ENCODE measurements at places on chromosomes 16 and 17.

- no peak for DNase-seq
These were observed 3.7 kb downstream of the DUSP14 start for GRCh38 chr17:37493249-37494027.

- DNase-seq = no peak
These were observed 13.7 kb upstream of the WIPI1 start for GRCh38 chr17:68470961-68471360.

DNA sequence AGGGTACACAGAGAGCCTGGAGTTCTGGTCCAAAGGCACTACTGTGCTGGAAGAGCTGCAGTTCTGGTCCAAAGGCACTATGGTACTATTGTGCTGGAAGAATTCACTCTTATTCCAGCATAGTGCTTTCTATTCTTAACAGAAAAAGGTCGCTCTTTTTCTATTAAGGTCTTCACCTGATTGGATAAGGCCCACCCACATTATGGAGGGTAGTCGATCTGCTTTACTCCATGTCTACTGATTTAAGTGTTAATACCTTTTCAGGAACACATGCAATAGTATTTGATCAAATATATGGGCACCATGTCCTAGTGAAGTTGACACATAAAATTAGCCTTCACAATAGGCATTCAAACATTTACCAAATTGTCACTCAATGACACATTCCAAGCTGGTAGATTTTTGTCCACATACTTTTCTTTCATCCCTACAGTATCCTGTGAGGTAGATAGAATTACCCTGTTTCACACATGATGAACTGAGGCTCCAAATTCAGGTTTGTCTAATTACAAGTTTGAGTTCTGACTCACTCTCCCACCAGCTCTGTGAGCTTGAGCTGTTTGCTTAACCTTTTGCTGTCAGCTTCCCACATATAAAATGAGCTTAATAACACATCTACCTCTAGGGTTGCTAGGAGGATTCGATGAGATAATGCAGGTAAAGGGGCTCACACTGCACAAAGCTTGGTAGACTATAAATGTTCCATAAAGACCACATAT is 129.9 kb downstream of the AIPL1 start:
- DNase-seq = no peak

DNA sequence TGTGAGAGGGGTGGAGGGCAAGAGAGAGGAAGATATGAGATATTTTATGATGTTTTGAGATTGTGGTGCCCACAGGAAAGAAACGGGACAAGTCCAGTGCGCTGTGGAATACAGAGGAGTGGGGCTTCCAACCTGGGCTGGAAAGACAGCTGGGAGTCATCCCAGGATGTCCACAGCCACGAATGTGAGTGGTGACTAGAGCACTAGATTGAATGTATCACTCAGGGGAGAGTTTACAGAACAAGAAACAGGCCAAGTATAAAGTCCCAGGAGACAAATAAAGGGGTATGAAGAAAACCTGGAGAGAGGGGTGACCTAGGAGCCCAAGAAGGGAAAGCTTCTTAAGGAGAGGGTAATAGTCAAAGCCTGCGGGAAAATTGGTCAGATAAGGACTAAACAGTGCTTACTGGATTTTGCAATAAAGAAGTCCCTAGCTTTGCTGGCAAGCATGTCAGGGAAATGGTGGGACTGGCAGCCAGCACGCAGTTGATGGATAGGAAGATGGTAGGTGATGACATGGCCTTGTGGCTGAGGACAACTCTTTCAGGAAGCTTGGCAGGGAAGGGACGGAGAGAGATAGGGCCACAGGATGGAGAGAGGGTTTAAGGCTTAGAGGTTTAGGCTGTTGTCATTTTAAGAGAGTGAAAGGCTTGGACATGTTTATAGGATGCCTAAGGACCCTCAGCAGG is 114.5 kb downstream of the AXIN2 start:
- peak; percentile 61 for DNase-seq

DNA sequence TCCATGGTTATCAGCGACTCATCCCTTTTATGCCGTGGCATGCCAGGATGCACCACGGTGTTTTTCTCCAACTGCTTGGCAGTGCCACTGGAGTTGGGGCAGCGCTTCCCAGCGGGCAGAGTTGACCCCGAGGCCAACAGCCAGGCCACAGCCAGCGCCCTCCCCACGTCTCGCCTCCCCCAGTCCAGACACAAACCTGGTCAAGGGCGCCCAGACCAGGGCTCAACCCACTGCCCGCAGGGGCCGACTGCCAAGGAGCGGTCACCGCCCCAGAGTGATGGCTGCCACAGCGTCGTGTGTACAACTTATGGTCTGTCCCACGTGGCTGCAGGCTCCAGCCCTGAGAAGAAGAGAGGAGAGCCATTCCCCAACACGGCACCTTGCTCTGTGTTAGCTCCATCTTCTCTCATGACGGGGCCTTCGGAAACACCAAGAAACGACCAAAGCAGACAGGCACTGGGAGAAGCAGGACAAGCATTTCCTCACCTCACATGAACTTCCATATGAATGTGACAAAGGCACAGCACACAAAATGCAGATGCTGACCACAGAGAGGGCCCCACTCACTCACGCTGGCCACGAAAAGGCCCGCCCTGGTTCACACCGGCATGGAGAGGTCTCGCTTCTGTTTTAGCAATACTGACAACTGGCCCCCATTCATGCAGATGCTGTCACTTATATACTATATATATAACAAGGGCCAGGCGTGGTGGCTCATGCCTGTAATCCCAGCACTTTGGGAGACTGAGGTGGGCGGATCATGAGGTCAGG is 27.0 kb downstream of the AXIN1 start:
- DNase-seq = no peak

- DNase-seq = no peak
These were observed 493.2 kb downstream of the MAF start for GRCh38 chr16:79107301-79107700.

Data from Right ventricle myocardium superior (tissue), 1 donor.